Activated T-cell treated with anti-CD3 and anti-CD28 coated beads, Interleukin-2, amount 50 U/mL, for 4 hours (primary cell): ENCODE measurements at places on chromosomes 1 and 21. TPM values are rescaled to one million over a fixed set of nuclear protein-coding genes. Genes with fewer than 3 reads are reported as not detected.

Gene RNU1-2
- total RNA-seq, result 1,616 TPM

Gene TMIGD3
- total RNA-seq, result not detected

Gene CD1E
- total RNA-seq, result not detected

Gene TCHH
- total RNA-seq, result 0.05 TPM

Gene GPR153
- total RNA-seq, result 0.51 TPM

Gene IL19
- not detected for total RNA-seq

Gene TMED5
- 29.2 TPM for total RNA-seq

Gene PM20D1
- 0.24 TPM for total RNA-seq

Gene CRYZ
- 6.9 TPM for total RNA-seq

Gene ITLN1
- not detected for total RNA-seq

Gene TNNI3K
- not detected for total RNA-seq

Gene TMEM51
- 0.27 TPM for total RNA-seq

Gene ATP8B2
- 74.9 TPM for total RNA-seq

Gene RHBG
- total RNA-seq, result not detected

Gene MIB2
- 37.4 TPM for total RNA-seq

Gene LCE1C
- not detected for total RNA-seq

Gene IRF6
- 0.15 TPM for total RNA-seq

Gene HES3
- not detected for total RNA-seq

Gene SHISA4
- total RNA-seq, result 0.37 TPM

Gene IL22RA1
- 0.08 TPM for total RNA-seq

Gene PGLYRP3
- total RNA-seq, result not detected

Gene PPIAL4G
- not detected for total RNA-seq

Gene POU2F1
- 9.0 TPM for total RNA-seq

Gene C1orf21
- total RNA-seq, result 0.90 TPM

Gene SPATA21
- total RNA-seq, result not detected

Gene CD84
- 7.7 TPM for total RNA-seq

Gene HSD3B2
- total RNA-seq, result 0.98 TPM

Gene AGT
- 0.66 TPM for total RNA-seq

Gene ANKRD45
- total RNA-seq, result not detected

Gene AMY1A
- total RNA-seq, result not detected

Gene HSPA6
- total RNA-seq, result 3.8 TPM

Gene OR10K2
- total RNA-seq, result not detected

Gene LENEP
- 0.50 TPM for total RNA-seq
